ENCODE measurements at places on chromosomes 7 and 10. TPM values are rescaled to one million over a fixed set of nuclear protein-coding genes. Genes with fewer than 3 reads are reported as not detected.

GBX1 gene
- not detected for total RNA-seq

PDZD7 gene
- 4.8 TPM for total RNA-seq

MYH16 gene
- total RNA-seq, result not detected

COX15 gene
- 23.3 TPM for total RNA-seq

CCL26 gene
- total RNA-seq, result not detected

ARF5 gene
- 187 TPM for total RNA-seq

RADIL gene
- total RNA-seq, result 1.5 TPM

FAM25A gene
- total RNA-seq, result 795 TPM

LGI1 gene
- total RNA-seq, result not detected

PAX4 gene
- not detected for total RNA-seq

PAXIP1 gene
- 12.3 TPM for total RNA-seq

DNA sequence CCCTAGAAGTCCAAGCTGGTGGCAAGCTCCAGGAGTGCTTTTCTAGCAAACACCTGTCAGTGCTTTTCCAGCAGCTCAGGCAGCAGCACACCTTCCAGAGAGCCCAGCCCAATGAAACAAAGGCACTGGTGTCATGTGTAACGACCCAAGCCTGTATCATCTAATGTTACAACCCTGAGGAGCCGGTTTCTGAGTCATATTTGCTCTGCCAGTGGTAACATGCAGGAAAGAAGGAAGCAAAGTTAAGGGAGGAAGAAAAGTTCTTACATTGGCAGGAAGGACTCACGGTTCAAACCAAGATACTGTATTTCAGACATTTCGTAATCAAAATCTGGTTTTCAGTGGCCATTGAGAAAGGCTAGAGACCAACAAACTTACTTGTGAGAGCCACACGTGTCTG, at the start of gene ANKRD22:
ANKRD22 (minus strand) TSS at position 139 of the 400 bp plus-strand sequence. CDS start 237 bp downstream, outside the sequence.
- peak; percentile 84 for DNase-seq

DNA sequence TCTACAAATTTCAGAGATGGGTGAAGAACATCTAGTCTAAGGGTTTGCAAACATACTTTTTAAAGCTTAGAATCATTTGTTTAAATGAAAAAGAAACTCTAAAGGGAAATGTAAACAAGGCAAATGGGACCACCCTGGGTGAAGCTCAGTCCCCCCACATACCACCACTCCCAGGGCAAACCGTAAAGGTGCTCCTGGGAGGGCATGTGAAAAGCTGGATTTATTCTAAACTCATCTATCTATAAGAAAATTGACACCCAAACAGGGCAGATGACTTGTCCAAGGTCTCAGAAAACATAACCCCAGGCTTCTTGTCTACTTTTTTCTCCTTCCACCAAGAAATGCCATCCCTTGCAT, 223.3 kb upstream of the PRKCQ start:
- DNase-seq, result no peak

DNA sequence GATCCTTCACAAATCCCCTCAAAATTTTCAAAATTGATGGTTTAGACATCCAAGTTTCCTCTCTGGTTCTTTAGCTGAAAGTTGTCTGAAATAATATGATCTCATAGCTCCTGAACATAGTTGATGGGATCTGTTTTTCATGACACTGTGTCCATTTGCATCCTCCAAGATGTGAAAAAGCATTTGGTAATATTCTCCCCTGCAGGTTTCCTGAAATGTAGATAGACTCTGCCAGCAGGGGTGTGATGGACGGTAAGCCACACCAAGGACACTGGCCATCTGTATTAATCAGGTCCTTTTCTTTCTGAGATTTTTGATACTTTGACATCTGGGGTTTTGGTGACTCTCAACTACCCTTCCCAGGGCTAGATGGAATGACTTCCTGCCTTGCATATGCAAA, 79.6 kb upstream of the GRB10 start:
- DNase-seq, result no peak

- peak; percentile 54 for DNase-seq
Observed at GRCh38 chr7:150848561-150849115, 3.7 kb upstream of the AOC1 start.

GRCh38 chr7:99098286-99098823, 45.6 kb downstream of the SMURF1 start:
- no peak for DNase-seq

- peak; percentile 75 for DNase-seq
Observed at GRCh38 chr7:5636914-5637313, 144.5 kb downstream of the RNF216 start.

DNA sequence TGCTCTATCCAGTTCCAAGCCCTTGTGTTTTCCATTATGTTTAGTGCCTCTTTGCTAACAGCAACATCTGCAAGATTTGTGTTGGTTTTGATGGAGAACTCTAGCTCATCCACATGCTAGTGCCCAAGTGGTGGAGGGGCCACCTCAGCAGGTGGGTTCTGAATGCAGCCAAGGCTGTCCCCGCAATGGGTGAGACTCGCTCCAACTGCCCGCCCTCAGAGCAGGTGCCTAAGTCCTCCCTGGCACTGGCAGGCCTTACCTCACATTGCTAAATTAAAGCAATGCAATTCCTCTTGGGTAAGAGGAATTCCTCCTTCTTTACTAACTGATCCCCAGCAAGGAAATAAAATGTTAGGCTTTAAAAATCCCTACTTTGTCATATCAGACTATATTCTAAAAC, 146.8 kb downstream of the ADCY1 start:
- no peak for DNase-seq

GRCh38 chr7:19060761-19061259, 56.6 kb downstream of the TWIST1 start:
- no peak for DNase-seq

- no peak for DNase-seq
Observed at GRCh38 chr7:37107047-37107750, 341.5 kb downstream of the ELMO1 start.

DNA sequence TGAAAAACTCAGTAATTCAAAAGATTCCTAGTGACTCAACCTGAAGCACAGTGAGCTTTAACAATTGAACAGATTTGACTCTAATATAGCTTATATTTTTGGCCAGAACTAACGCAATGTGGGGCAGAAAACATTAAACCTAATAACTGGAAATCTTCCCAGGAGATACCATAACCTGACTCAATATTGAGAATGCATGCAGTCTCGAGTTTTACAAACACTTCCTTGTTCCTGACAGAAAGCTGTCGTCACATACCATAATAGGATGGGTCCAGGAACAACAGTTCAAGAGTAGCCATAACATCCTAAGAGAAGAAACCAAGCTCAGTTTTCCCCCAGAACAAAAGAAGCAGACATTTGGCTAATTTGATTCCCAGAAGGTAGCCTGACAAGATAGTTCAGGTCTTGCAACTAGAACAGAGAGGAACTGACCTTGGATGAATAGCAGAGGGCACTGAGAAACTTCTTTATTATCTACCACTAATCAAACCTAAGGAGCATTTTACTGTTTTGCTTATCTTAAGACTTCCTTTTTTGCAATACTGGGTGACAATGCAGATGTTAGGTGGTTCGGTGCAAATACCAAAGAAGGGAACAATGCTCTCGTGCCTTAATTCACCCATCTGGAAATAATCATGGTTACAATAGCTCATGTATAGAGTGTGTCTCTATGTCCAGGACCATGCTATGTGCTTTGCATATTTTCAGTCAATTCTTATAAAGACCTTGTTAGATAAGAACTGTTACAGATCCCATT, 38.6 kb upstream of the ACSL5 start:
- no peak for DNase-seq

GRCh38 chr10:24349379-24350001, 140.6 kb downstream of the KIAA1217 start:
- no peak for DNase-seq

- DNase-seq, result no peak
Observed at GRCh38 chr7:49638166-49638565, 135.3 kb upstream of the VWC2 start.

- DNase-seq, result no peak
Observed at GRCh38 chr10:11157292-11158076, 139.8 kb downstream of the CELF2 start.

DNA sequence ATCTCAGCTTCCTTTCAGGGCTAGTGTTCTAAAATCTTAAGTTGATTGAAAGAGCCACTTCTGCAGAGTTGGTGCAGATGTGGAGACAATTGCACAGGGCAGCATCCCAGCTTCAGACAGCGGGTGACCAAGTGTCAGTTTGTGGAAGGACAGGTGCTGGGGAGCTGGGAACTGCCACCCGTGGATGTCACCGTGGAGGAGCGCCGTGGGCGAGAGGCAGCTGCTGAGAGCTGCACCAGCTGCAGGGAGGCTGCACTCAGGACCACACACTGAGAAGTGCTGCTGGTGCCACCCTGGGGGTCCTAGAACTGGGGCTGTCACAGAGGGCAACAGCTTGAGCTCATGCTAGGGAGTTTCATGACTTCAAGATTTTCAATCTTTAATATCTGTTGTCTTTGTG, 543.0 kb upstream of the FZD8 start:
- DNase-seq, result no peak

DNA sequence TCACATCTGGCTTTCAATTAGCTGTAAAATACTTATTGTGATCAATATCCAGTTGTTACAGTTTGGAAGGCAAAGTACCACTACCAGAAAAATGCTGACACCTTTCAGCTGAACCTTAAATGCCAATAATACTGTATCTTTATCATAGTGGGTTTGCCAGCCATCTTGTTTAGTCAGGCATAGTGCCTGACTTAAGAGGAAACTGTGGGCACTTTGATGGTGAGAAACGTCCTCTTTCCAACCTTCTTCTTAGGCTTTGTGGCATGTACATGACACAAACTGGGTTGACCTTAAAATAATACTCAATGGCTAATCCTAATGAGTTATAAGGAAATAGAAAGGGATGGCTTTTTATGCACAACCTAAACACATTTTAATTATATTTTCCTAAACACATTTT, 52.3 kb upstream of the PRR15 start:
- DNase-seq, result no peak

DNA sequence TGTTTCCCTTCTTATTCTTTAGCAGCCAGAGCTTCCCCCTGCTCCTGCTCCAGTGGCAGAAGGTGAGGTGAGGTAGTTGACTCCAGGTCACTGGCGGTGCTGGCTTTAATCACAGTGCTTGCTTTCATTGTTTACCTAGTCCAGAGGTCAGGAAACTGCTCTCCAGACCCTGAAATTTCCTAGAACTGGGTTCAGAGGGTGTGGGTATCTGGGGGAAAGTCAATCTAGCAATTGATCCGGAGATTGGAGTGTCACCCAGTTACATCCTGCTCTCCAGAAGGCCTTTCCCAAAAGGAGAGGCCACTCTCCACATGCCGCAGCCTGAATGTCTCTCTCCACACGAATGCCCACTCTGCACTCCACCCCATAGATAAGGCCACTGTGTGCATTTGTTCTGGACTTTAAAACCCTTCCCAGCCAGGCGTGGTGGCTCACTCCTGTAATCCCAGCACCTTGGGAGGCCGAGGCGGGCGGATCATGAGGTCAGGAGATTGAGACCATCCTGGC, 2.1 kb upstream of the MBL2 start:
- no peak for DNase-seq

GRCh38 chr7:106610996-106611886, 49.7 kb downstream of the CCDC71L start:
- DNase-seq, result no peak

DNA sequence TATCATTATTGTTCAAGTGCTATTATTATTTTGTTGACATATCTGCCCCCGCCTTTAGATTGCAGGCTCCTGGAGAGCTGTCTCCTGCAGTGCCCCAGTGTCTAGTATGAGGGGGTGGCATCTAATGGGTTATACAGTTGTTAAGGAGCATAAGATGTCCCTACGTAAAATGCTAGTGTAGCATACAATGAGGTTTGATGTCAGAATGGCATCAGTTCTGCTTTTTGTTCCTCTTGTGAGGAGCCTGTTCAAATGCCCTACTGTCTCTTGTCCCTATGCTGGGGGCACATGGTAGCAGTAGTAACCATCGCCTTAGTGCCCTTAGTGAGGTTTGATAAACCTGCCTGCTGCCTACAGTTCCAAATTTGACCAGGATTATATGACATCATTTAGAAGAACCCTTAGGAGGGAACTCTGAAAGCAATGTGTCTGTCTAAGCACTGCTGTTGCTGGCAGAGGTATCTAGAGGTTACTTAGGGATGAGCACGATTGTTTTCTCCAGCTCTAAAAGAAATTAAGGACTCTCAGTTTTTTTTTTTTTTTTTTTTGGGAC, 9.7 kb downstream of the CREM start:
- DNase-seq, result no peak

GRCh38 chr10:16989826-16990293, 139.8 kb downstream of the CUBN start:
- no peak for DNase-seq

GRCh38 chr10:84179059-84179710, 5.6 kb downstream of the GPR15LG start:
- DNase-seq, result peak; percentile 87

- no peak for DNase-seq
Observed at GRCh38 chr7:68537051-68537773, 1061.1 kb upstream of the AUTS2 start.

DNA sequence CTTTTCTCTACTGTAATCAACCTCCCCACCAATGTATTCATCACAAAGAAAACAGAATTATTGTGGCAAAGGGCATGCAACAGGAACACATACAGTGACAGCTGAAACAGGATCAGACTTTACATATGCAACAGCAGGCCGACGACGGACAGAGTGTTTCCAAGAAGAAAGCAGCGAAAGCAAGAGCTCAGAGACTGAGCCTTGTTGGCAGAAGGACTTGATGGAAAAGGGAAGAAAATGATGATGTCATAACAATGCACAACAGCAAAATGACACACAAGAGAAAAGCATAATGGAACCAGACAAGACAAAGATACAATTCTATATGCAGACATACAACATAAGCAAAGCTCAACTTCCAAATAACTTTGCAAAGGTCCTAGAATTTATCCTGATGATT, 106.5 kb downstream of the ARHGAP12 start:
- DNase-seq, result no peak

Measured in lower leg skin (tissue), 4 donors.